ENCODE measurements at places on chromosomes 16 and 17.

DNA sequence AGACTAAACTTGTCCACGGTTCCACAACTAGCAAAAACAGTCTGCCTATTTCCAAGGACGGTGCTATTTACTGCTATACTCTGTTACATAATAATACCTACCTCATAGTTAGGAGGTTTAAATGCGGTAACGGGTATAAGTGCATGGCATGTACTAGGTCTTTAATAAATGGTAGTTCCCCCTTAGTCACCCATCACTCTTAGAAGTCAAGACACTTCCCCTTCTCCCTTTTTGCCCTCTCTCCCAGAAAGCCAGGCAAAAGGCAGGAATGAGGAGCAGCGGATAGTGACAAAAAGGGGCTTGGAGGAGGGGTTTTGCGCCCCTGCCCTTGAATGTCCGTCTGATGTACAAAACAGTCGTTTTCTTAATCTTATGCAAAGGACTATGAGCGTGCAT is 1.1 kb upstream of the LSM12 start:
- DNase-seq = no peak

GRCh38 chr17:21131137-21131536 is 4.4 kb downstream of the DHRS7B start:
- DNase-seq = no peak

DNA sequence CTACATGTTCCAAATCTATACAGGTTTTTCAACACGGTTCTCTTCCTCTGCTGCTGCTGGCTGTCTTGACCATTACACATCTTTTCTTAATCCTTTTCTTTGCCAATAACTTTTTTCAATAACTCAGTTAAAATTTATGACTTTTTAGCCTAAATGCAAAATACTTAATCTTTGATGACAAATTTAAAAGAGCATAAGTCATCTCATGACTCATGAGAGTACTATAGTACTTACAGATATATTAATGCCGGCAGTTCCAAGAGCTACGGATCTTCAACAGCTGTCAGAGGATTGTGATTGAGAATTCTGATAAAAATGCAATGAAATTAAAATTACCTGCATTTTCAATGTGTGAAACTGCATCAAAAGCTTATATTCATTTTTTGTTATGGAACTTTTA is 105.5 kb downstream of the KPNA2 start:
- no peak for DNase-seq

- no peak for DNase-seq
Observed at GRCh38 chr16:1776991-1777374, 4.0 kb upstream of the MRPS34 start.

- DNase-seq = no peak
Observed at GRCh38 chr16:67926181-67926750, 5.4 kb downstream of the CTRL start.

DNA sequence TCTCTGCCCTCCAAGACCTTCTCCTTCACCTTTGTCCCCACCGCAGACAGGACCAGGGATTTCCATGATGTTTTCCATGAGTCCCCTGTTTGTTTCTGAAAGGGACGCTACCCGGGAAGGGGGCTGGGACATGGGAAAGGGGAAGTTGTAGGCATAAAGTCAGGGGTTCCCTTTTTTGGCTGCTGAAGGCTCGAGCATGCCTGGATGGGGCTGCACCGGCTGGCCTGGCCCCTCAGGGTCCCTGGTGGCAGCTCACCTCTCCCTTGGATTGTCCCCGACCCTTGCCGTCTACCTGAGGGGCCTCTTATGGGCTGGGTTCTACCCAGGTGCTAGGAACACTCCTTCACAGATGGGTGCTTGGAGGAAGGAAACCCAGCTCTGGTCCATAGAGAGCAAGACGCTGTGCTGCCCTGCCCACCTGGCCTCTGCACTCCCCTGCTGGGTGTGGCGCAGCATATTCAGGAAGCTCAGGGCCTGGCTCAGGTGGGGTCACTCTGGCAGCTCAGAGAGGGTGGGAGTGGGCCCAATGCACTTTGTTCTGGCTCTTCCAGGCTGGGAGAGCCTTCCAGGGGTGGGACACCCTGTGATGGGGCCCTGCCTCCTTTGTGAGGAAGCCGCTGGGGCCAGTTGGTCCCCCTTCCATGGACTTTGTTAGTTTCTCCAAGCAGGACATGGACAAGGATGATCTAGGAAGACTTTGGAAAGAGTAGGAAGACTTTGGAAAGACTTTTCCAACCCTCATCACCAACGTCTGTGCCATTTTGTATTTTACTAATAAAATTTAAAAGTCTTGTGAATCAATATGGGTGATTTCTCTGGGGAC is 12.2 kb downstream of the CX3CL1 start:
- no peak for DNase-seq

GRCh38 chr17:73311428-73311780 is 397 bp downstream of the CDC42EP4 start:
- no peak for DNase-seq

All from fibroblast of pulmonary artery (primary cell).